Stimulated activated CD4-positive, alpha-beta T cell treated with anti-CD3 and anti-CD28 coated beads, Interleukin-4, amount 100 ng/mL, for 48 hours (primary cell): ENCODE measurements at places on chromosomes 7 and 10.
A peak's percentile ranks its signal among the peaks of the same experiment; 100 is the strongest.

GRCh38 chr7:51019191-51019844 lies 236.6 kb upstream of the GRB10 start:
- DNase-seq: no peak

- DNase-seq: no peak
These were observed 18.9 kb upstream of the PNLIPRP3 start for GRCh38 chr10:116408719-116409118.

GRCh38 chr10:66555061-66555460 lies 370.8 kb upstream of the LRRTM3 start:
- DNase-seq: no peak

- no peak for DNase-seq
These were observed 2.7 kb downstream of the OPN4 start for GRCh38 chr10:86657011-86657395.

GRCh38 chr7:121076350-121077164 lies 88.0 kb downstream of the CPED1 start:
- no peak for DNase-seq

DNA sequence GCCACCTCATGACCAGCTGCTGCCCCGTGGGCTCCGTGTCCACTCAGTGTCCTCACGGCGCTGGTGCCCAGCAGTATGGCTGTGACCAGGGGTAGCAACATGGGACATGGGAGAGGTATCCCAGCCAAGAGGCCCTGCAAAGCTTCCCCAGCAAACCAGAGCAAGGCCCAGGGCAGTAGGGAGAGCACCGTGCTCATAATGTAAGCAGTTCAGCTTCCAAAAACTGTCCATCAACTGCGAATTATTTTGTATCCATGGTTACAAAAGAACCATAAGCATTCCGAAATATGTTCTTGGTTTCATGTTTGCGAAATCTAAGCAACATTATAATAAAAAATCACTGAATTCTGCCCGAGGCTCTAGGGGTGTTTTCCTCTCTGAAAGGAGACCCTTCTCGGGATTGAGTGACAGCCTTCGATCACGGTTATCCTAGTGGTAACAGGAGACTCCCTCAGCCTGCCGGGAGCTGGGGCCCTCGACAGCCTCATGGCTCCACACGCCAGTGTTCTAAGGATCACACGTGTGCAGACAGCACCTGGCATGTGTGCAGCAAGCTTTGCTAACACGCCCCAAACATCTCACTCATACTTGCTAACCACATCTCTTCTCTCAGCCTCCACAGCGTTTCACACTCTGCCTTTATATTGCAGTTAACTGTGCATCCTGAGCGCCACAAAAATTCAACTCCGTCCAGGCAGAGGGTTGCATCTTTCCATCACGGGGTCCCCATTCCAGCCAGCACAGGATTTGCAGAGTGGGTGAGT lies 117.6 kb downstream of the DIP2C start:
- no peak for DNase-seq

- DNase-seq: no peak
These were observed 420.2 kb upstream of the NFE2L3 start for GRCh38 chr7:25731846-25732245.

DNA sequence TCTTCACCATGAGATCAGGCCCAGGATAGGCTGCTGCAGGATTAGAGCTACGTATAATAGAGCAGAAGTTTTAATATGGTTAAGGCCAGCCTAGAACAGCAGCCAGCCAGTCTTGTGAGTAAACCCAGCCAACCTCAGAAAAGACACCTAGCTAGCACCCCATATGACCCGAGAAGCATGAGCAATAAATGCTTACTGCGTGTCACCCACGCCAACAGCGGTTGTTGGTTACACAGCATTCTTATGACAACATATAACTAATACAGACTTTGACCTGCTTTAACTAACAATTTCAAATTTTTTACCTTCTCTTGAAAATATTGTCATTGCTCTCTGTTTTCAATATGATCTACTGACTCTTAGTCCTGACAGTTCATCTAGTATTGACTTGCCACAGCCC lies 105.7 kb downstream of the HBP1 start:
- DNase-seq: no peak

GRCh38 chr10:69483963-69484362 lies 32.7 kb downstream of the TSPAN15 start:
- no peak for DNase-seq

GRCh38 chr10:125559210-125559609 lies 123.8 kb downstream of the TEX36 start:
- no peak for DNase-seq

GRCh38 chr7:129843365-129843898 lies 109.3 kb downstream of the UBE2H start:
- DNase-seq: no peak

GRCh38 chr7:24899161-24899560 lies 80.8 kb downstream of the OSBPL3 start:
- no peak for DNase-seq

DNA sequence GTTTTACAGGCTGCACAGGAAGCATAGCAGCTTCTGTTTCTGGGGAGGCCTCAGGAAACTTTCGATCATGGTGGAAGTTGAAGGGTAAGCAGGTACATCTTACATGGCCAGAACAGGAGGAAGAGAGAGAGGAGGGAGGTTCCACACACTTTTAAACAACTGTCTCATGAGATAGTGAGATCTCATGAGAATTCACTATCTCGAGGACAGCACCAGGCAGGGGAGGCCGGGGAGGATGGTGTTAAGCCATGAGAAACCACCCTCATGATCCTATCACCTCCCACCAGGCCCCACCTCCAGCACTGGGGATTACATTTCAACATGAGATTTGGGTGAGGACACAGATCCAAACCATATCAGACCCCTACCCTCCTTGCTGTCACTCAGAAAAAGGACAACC lies 23.7 kb downstream of the ZNF503 start:
- no peak for DNase-seq

GRCh38 chr7:76346778-76347177 lies 12.0 kb downstream of the YWHAG start:
- no peak for DNase-seq

DNA sequence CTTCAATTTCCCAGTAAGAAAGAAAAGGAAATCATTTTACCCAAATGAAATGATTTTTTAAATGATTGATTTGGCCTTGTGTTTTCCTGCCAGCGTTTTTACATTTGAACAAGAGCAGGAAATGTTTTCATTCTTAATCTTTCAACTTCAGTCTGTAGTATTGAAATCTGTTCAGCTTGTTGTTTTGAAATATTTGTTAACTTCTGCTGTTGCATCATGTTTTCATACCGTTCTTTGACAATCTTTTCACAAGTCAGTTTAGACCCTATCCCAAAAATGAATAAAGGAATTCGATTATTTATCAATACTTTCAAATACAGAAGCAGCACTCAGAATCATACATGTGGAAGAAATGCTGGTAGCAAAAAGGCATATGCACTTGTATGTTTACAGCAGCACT lies 8.1 kb downstream of the SFR1 start:
- no peak for DNase-seq

DNA sequence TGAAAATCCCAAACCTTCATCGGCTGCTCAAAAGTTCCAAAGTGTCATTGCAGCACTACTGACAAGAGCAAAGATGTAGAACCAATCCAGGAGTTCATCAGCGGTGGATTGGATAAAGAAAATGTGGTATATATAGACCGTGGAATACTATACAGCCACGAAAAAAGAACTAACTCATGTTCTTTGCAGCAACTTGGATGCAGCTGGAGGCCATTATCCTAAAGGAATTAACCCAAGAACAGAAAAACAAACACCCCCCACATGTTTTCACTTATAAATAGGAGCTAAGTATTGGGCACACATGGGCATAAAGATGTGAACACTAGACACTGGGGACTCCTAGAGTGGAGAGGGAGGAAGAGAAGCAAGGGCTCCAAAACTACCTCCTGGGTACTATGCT lies 31.6 kb downstream of the PHYH start:
- DNase-seq: no peak

DNA sequence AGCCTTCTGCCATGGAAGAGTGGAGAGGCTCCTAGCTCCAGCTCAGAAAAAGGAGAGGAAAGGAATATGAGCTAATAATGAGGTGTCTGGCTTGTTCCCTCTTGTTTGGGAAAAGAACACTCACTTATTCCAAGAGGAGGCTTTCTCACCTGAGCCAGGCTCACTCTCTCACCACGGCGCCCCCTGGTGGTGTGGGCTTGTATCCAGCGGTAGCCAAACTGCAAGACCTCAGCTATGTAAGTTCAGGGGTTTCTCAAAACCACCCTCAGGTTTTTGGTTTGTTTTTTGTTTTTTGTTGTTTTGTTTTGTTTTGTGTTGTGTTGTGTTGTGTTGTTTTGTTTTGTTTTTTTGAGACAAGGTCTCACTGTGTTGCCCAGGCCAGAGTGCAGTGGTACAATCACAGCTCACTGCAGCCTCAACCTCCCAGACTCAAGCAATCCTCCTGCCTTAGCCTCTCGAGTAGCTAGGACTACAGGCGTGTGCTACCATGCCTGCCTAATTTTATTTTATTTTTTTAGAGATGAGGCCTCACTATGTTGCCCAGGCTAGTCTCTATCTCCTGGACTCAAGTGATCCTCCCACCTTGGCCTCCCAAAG lies 124.0 kb downstream of the TMEM130 start:
- DNase-seq: peak; percentile 64

DNA sequence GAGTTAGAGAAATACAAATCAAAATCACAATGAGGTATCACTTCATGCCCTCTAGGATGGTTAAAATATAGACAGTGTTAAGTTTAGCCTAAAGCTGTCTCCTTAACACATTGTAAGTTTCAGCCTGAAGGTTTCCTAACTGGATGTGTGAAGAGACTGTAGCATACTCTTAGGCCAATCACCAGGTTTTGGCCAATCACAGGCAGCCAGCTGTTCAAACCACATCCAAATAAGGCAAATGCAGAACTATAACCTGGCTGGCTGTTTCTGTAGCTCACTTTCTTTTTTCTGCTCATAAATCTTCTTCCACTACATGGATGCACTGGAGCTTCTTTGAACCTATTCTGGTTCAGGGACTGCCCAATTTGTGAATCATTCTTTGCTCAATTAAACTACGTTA lies 19.7 kb downstream of the ESYT2 start:
- DNase-seq: no peak

- no peak for DNase-seq
These were observed 20.8 kb upstream of the ERVW-1 start for GRCh38 chr7:92498557-92498956.

GRCh38 chr7:130970196-130970595 lies 236.2 kb upstream of the KLF14 start:
- DNase-seq: no peak

DNA sequence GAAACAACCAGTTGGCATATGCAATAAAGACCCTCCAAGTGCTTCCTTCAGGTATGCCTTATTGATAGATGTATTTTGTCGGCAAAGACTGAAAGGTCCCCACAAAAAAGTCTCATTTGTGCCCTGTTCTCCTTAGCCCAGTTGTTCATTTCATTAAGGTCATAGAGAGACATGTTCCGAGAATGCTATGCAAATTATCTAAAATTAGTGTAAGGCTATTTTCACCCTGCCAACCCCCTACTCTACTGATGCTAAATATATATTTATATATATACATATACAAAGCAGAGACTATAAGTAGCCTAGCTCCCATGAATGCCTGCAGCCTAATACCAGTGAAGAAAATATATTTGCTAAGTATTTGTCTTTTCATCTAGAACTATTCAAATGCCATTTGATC lies 96.7 kb upstream of the ADO start:
- DNase-seq: no peak

- no peak for DNase-seq
These were observed 708.7 kb downstream of the SUGCT start for GRCh38 chr7:40843338-40843985.

- no peak for DNase-seq
These were observed 1167.6 kb downstream of the NXPH1 start for GRCh38 chr7:9600974-9601373.

- no peak for DNase-seq
These were observed 149.7 kb upstream of the AOAH start for GRCh38 chr7:36874041-36874440.

- no peak for DNase-seq
These were observed 52.2 kb downstream of the STEAP1B start for GRCh38 chr7:22447762-22448161.

- no peak for DNase-seq
These were observed 884.8 kb downstream of the LRMDA start for GRCh38 chr10:76316234-76316633.

GRCh38 chr7:32255036-32255435 lies 184.8 kb upstream of the PDE1C start:
- DNase-seq: no peak

GRCh38 chr7:129536323-129536722 lies 34.0 kb downstream of the SMKR1 start:
- no peak for DNase-seq

GRCh38 chr7:116322541-116322940 lies 112.2 kb downstream of the TES start:
- no peak for DNase-seq

DNA sequence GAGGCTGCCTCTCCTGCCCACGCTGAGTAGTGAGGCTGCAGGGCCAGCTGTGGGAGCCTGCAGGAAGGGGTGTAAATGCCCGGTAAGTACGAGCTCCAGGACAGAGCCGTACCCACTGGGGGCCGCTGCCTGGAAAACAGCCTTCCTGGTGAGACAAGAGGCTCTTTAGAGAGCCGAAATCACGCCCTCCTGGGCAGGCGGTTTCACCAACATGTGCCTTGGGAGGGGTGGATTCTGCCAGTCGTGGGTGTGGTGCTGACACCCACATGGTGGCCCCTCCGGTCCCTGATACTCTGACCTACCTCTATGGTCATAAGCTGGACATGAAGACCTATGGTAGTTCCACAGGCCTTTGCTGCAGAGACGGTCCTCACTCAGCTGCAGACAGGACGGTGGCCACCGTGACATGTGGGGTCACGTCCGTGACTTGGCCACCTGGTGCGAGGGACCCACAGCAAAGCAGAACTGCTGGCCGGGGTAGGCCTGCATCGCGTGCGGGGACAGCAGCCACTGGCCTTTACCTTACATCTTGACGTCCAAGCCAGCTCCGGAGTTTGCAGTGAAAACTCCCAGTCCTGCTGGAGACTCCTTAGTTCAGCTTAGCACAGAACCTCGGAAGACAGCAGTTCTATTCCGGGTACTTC lies 46.9 kb downstream of the PITRM1 start:
- DNase-seq: no peak

- DNase-seq: no peak
These were observed 14.6 kb downstream of the SHTN1 start for GRCh38 chr10:116990276-116990800.

DNA sequence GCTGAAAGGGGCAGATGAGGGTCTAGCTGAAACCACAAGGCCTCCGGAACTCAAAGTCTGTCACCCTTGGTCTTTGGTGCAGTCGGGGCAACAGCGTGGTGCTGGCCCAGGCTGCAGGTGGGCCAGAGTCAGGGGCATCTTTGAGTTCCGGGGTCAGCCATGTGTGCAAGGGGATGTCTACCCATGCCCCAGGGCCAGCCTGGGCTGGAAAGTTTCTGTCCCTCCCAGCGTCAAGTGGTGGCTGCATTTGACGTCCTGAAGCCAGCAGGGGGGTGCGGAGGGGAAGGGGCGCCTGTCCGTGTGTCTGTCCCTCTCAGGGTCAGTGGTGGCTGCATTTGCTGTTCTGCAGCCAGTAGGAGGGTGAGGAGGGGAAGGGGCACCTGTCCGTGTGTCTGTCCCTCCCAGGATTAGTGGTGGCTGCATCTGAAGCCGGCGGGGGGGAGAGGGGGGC lies 638 bp downstream of the BRAT1 start:
- DNase-seq: no peak
